NCI-H524 (cell line): ENCODE measurements at places on chromosomes 12 and 14.
A peak's percentile ranks its signal among the peaks of the same experiment; 100 is the strongest.

DNA sequence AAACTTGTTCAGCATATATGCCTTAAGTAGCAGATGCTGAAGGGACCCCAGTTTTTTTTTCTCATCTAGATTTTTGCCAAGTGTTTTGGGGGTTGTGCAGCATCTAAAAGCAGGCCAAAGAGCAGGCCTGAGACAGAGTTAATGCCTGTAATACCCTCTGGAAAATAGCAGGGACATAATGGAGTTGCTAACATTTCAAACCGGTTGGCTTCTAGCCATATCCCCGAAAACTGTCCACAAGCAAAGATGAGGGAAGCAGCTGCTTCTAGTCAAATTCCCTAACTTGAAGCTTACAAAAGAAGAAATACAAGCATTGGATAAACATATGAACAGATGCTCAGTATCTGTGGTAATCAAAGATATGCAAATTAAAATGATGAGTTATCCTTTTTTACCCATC, 52.1 kb upstream of the AEBP2 start:
- no peak for DNase-seq

GRCh38 chr14:30330445-30330844, 228.5 kb upstream of the G2E3 start:
- no peak for DNase-seq

GRCh38 chr12:1297206-1297605, 297.2 kb downstream of the FBXL14 start:
- no peak for DNase-seq

- DNase-seq: no peak
Measured at GRCh38 chr12:28601570-28602058, 411.4 kb downstream of the CCDC91 start.

- no peak for DNase-seq
Measured at GRCh38 chr12:1481906-1482305, 112.5 kb downstream of the FBXL14 start.

- no peak for DNase-seq
Measured at GRCh38 chr12:115543269-115543668, 734.2 kb downstream of the MED13L start.

GRCh38 chr14:76647697-76648298, 113.5 kb upstream of the VASH1 start:
- peak; percentile 77 for DNase-seq

DNA sequence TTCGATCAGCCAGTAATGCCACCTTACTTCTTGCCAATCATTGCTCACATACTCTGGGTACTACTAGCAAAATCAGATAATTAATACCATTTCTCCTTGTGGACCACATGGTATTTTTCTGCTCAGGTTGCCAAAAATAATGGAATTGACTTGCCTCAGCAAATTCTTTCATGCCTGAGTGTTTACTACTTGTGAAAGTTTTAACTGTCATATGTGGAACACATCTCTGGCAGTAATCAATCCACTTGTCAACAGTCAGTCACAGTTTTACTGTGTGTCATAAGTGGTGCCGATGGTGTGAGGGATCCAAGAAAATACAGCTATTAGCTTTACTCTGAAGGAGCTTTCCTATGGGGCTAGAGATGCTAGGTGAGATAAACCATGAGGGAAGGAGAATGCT, 55.3 kb upstream of the ATF1 start:
- DNase-seq: no peak
